ENCODE measurements at places on chromosomes 4 and X.

DNA sequence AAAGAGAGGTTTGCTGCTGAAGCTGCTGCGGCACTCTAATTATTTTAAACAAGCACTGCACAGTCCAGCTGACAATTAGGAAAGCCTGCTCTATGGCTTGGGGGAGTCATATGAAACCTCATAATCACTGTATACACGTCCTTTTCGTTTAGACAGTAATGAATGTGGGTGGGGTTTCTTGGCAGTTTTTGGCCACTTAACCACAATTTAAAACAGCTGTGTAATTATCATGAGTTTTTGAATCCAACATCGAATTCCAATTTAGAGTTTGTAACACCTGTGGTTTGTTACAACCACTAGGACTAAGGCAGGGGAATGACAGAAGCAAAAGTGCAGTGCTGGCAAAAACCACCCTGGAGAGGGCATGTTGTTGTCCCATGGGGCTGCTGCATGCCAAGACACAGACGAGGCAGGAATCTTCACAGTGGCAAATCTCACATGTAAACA lies 99.5 kb downstream of the CXXC4 start:
- no peak for DNase-seq

- DNase-seq, result no peak
These were observed 12.4 kb upstream of the SH3RF1 start for GRCh38 chr4:169283114-169283509.

DNA sequence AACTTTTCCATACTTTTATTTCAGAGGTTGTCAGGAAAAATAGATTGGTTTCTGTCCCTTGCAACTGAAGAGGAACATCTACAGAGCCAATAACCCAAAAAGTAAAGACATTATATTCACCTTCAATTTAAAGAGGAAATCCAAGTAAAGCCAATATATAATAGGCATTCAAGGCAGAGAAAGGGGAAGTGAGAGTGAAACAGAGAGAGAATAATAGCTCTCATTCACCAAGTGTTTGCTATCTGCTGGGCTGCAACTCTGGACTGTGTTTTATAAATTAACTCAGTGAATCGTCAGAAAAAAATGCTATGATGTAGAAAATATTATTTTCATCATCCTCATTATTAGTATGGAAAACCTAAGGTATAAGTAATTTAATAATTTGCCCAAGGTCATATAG lies 448.5 kb downstream of the TRAM1L1 start:
- no peak for DNase-seq

- DNase-seq, result no peak
These were observed 45.5 kb upstream of the FAM241A start for GRCh38 chr4:112099701-112100297.

DNA sequence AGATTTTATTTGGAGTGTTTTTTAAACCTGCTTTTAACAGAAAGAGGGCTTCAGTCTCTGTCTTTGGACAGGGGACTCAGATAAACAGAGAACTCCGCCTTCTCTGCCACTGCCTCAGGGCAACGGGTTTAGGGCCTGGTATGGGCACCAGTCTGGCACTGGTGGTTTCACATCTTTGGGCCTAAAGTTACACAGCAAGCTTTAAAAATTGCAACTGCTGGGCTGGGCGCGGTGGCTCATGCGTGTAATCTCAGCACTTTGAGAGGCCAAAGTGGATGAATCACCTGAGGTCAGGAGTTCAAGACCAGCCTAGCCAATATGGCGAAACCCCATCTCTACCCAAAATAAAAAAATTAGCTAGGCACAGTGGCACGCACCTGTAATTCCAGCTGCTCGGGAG lies 10.3 kb upstream of the NAT8L start:
- no peak for DNase-seq

- DNase-seq, result no peak
These were observed 109.2 kb downstream of the FHDC1 start for GRCh38 chr4:153045111-153045982.

DNA sequence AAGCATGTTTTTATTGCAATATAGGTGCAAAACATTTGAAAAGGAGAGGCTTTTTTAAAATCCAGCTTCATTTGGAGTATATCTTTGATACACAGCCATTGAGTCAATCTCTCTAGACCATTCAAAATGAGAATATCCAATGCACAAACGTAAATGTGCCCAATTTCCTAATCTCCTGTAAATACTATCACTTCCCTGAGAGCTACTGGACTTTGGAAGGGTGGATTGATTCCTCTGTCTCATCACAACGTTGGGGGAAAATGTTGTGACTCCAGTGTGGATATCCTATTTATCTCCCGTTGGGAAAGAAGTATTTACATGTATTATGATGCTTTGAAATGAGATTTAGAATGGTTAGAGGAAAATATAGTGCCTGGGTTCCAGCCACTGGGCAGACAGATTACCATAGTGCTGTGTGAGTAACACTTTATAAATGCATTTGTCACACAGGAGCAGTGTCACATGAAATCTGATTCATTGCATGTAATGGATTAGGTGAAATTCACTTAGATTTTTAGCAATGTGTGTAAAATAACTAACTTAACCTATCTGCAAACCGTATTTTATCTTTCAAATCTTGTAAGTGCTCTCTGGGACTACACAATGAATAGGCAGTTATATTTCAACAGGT lies 64.4 kb upstream of the VCX3A start:
- no peak for DNase-seq

DNA sequence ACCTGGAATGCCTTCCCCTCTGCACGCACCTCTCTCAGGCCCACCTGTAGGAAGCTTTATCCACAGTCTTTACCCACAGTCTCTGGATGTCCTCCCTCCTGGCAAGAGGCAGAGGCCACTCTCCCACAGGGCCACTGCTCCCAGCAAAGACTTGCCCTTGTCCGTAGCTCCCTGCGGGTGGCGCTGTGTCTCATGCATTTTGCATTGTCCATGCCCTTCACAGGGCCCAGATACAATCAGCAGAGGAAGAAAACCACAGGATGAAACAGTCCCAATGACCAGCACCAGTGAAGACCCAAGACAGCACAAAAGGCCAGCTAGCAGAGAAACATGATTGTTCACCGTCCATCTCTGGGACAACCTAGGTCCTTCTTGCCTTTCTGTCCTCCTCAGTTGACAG lies 2.1 kb upstream of the NSG1 start:
- no peak for DNase-seq

DNA sequence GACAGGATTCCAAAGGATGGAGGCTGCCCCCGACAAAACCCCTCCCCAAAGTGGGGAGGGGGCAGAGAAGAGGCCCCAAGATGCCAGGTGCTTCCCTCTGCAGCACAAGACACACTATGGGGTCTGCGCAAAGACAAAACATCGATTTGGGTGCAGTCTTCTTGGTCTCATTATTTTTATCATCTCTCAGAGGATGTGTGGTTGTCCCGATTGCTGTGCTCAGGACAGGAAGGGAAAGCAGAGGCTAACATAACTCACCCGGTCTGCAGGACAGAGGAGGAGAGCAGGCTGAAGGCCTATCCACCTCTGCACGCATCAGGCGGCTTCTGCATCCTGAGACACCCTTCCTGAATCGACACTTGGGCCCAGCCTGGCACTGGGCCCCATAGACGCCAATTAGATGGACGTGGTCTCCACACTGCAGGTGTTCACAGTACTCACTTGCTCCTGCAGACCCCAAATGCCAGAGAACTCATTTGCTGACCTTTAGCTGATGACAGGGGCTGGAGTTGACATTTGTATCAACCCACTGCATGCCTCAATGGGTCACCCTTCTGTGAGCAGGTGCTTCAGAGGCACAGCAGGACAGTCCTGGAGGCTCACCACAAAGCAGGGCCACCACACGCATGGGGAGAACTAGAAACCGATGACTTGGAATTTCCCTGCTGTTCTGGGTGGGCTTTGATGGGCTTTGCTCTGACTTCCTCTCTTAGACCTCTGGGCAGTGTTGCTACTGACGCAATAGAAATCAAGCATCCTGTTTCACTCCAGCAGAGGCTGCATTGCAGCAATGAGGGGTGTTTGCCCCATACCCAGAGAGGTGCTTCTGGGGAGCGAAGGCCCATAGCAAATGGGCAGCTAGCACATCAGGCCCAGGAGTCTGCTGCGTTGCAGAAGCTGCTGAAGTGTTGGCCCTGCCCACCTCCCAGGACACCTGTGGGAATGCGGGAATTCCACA lies 96.3 kb upstream of the ENPP6 start:
- no peak for DNase-seq

- DNase-seq, result no peak
These were observed 117.8 kb downstream of the SCD5 start for GRCh38 chr4:82680834-82681233.

DNA sequence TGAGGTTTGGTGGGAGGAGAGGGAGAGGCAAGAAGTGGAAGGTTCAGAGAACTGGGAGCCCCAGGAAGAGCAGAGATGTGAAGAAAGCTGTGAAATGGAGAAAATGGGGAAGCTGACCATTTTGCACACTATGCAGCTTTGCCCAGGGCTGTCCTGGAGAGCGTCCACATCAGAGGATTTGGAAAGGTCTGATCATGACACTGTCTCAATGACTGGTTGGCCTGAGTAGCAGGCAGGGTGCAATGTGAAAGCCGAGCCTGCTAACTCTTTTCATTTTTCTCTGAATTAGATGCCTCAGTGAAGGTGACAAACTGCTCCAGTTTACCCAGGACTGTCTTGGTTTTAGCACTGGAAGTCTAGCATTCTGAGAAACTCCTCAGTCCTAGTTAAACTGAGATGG lies 330.1 kb upstream of the RPS6KA3 start:
- DNase-seq, result no peak

DNA sequence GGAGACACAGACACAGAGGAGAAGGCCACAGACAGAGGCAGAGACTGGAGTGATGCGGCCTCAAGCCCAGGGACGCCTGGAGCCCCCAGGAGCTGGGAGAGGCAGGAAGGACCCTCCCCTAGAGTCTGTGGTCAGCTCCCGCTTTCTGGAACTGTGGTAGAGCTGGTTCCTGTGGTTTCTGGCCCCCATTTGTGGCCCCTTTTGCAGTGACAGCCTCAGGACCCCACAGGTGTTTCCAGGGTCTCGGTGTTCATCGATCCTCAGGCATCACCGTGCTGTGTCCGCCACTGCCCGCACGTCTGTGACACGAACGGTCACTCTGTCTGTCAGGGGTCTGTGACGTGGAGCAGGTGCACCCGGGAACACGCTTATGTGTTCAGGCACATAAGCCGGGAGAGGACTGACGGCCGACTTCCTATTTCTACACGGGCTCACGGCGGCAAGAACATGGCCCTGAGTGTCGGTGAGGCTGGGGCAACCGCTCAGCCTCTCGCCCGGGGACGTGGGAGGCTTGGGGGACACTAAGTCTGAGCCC lies 7.9 kb downstream of the GTPBP6 start:
- no peak for DNase-seq

DNA sequence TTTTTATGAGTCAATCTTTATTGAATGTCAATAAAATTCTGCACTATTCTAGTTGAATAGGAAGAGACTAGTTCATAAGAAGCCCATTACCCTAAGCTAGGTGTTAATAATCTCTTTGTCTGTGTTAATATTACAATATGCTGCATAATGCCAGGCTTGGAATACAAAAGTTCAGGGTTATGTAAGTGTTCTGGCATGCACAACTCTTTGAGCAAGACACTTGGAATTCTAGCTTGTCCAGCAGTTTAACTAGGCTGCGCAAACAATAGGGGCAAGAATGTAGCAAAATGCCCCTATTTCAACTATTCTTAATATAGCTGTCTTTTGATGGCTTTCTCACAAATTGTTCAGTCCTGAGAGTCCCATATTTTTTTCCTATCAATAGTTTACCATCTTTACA lies 31.3 kb upstream of the ETNPPL start:
- DNase-seq, result no peak

DNA sequence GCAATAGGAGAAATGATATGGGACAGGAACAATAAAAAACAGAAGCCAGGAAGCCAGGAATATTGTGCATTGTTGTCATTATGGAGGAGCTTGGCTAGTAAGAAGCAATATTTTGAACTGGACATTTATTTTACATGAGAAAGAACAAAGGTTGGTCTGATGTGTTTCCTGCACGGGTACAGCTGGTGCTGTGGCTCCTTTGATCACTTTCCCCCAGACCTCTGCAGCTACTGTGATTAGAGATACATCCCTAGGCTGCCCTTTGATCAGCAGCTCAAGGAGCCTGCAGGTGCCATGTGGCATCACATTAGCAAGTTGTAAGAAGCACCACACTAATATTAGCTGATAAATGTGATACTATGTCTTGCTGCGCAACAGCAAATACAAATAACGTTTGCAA lies 2.5 kb downstream of the PDGFC start:
- DNase-seq, result no peak

DNA sequence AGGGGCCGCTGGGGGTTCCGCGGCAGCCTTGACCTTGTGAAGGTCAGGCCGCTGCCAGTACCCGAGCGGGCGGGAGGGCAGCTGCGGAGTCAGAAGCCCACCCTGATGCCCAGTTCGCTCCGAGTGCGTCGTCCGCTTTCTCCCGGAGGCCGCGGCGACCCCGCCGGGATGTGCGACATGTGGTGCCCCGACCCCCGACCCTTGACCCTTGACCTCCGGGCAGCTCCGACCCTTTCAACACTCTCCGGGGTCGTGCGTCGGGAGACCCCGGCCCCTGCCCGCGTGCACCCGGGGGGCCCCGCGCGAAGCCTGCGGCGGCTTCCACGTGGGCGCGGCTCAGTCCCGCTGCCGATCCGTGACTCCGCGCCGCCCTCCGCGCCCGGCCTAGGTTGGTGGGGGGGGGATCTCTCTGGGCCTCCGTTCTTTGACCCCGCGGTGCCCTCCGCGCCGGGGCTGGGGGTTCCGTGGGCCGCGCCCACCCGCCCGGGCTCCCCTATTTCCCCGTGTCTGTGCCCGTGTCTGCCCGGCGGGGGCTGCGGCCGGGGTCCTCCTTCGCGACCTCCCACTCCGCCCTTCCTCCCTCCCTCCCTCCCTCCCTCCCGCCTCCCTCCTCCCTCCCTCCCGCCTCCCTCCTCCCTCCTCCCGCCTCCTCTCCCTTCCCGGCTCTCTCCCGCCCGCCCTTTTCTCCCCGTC lies 609 bp upstream of the SLC25A6 start:
- no peak for DNase-seq

DNA sequence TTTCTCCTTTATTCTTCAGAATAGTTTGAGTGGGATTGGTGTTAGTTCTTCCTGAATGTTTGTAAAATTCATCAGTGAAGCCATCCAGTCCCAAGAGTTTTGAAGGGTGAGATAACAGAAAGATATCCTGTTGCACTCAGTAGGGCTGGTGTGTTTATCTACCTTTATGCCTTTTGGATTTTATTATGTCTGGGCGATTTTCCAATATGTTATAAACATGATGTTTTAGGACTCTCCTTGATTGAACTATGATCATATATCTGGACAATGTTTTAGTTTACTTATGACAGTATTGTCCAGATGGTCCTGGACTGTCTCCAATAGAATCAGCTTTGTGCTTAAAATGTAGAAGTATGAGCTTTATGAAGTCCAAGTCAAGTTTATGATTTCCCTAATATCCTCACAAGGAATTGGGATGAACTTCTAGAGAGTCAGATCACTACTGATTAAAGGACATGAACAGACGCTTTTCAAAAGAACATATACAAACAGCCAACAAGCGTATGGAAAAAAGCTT lies 77.6 kb upstream of the ITM2A start:
- no peak for DNase-seq
